ENCODE measurements at places on chromosomes 6 and 20.

DNA sequence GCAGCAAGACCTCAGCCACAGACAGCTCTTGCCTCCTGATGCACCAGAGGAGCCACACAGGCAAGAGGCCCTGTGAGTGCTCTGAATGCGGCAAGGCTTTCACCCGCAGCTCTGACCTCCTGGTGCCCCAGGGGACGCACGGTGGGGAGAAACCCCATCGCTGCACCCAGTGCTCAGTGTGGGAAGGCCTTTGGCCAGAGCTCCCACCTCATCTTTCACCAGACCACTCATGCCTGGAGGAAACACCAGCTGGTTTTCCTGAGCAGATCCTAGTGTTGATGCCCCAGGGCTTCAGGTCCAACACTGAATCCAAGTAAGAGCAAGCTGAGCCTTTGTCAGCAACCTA is 37.0 kb upstream of the XRN2 start:
- DNase-seq = no peak

DNA sequence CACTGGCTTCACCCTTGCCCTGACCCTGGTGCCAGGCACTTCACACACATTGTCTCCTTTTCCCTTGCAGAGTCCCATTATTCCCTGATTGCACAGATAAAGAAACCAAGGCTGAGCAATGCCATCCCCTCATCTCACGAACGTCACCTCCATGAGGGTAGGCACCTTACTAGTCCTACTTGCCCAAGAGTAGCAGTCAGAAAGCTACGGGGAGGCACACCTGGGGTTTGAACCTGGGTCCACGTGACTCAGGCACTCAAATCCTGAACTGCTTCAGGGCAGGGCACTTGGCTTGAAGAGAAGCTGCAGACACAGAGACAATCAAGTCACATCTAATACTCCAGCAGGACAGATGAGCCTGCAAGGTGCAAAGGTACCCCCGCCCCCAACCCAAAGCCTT is 1.9 kb downstream of the BCAS1 start:
- DNase-seq = no peak

- DNase-seq = no peak
Measured at GRCh38 chr6:67956352-67956751, 678.7 kb upstream of the ADGRB3 start.

GRCh38 chr20:768426-768978 is at the start of gene SLC52A3:
Gene SLC52A3 (minus strand): TSS chr20:768500. CDS start chr20:765774, 2,726 bp downstream.
- DNase-seq = no peak

DNA sequence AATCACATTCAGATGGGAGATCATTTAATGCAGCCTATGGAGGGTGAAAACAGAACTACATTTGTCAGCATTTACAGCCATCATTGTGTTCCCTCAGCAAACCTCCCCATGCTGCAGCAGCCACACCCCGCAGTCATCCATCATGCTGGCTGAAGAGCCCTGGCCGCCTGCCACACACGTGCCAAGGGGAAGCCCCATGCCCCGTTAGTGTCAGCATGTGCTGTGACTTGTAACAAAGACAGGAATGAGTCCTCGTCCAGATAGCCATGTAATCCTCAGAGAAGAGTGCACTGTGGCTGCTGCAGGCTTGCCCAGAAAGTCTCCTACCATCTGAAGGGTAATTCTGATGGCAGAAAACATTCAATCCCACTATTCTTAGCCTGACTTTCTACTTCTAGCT is 1097.8 kb downstream of the KIF16B start:
- DNase-seq = no peak

GRCh38 chr20:58721951-58722778 is 29.6 kb downstream of the NPEPL1 start:
- DNase-seq = no peak

GRCh38 chr6:33668914-33669313 is 42.6 kb downstream of the UQCC2 start:
- no peak for DNase-seq

DNA sequence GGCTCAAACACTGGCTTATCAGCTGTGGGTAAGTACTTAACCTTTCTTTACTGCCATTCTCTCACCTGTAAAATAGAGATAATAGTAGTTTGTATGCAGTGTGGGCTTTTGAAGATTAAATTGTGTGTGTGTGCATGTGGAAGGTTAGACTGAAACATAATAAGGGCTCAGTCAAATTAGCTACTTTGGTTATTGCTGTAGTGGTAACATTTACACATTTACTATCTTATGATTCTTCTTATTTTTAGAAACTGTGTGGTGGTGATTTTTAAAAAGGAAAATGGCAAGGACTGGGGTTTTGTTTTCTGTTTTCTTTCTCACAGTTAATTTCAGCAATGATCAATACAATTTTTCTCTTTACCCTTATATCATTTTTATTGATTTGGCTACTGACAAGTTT is 206.9 kb downstream of the NKAIN2 start:
- no peak for DNase-seq

DNA sequence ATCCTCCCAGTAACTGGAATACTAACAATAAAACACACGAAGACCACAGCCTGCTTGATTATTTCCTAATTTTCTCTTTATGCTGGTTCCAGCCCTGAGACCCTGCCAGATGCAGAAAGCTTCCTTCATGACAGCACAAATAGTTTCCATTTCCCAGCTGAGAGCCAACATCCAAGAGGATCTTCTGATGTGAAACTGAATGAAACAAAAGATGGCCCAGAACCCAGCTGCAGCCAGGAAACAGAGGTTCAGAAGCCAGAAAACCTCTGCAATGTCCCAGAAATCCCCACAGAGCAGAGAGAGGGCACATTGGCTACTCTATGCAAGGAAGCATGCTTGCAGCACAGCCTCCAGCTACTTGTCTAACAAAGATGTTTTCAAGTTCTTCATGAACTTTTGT is 61.8 kb upstream of the PLEKHG1 start:
- DNase-seq = no peak

GRCh38 chr20:52031206-52031562 is 160.4 kb downstream of the ZFP64 start:
- no peak for DNase-seq

DNA sequence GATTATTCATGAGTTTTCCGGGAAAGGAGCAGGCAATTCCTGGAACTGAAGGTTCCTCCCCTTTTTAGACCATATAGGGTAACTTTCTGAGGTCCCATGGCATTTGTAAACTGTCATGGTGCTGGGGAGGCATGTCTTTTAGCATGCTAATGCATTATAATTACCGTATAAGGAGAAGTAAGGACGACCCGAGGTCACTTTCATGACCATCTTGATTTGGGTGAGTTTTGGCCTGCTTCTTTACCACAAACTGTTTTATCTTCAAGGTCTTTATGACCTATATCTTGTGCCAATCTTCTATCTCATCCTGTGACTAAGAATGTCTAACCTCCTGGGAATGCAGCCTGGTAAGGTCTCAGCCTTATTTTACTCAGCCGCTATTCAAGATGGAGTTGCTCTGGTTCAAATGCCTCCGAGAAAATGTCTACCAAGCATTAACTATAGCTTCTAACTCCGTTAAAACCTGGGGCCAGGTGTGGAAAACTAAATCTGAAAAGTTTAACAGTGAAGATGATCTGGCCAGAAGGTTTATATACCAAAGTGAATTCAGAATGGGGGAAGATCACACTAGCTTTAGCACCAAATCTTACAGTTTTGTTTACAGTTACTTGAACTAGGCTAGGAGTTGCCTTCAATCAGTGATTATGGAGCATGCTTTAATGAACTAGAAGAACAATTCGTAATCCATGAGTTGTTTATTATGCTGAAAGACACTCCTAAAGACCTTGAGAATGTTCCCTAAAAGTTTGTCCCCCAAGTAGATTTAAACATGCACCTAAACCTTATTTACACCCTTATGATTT is 80.0 kb upstream of the TOP1 start:
- DNase-seq = no peak

DNA sequence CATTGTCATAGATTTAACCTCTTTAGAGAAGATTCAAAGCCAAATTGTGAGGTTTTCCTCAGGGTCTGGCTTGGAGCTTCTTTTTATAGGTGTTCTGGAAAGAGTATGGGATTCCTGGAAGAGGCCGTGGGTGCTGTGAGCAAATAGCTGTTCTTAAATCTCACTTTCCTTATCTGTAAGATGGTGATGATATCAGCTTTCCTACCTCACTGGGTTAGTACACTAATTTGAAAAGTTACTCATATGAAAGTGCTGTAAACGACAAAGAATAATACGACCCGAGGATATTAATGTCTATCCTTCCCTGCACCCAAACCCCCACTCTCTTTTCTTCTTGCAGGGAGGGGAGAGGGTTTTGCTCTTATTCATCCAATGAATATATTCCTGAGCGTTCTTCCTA is 116.9 kb upstream of the ENPP5 start:
- DNase-seq = no peak

DNA sequence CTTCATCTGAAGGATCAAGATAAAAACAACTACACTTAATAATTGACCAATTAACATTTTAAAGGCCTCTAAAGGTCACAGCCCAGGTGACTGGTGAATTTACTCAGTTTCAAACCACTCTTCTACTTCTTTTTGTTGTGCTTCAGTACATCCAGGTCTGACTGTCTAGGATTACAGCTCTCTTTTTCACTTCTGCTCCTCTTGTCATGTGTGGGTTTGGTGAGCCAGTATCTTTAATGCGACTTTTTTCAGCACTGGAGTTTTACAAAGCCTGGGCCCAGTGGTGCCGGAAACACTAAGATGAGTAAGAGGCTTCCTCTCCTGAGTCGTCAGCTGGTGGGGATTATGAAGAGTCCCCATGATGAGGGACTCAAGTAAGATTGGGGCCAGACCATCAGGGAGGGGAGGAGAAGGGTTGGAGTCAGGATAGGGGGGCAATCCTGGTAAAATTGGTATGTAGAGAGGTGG is 27.0 kb downstream of the HECA start:
- peak; percentile 45 for DNase-seq

DNA sequence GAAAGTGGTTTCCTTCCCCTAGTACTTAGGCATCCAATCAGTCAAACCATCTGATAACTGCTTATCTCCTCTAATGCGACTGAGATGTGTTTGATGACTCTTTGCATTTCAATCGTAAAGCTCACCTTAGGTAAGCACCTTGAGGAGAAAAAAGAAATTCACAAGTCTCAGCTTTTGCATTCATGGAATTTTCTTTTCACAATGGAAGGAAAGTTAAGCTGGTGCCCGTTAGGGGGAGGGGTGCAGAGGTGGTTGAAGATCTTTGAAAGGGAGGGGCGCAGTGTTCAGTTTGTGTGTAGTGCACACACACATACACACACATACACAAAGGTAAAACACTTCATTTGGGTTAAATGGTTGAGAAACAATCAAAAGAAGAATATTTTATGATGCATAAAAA is 87.1 kb upstream of the SALL4 start:
- no peak for DNase-seq

DNA sequence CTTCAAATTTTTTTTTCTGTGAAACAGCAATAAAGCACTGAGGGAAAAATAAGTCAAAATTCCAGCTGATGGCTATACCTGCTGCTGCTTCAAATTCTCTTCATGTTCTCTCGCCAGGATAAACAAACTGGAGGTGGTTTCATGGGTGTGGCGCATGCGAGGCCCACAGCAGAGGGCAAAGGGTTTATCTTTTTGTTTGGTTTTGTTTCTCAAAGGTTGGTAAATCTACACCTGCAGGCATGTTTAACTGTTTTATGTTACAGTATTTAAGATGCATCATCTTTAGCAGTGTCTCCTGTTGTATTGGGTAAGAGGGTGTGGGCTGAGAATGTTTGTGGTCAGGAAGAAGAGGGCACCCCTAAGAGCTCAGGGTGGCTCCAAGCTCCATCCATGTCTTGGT is 342.2 kb downstream of the CDH26 start:
- no peak for DNase-seq

- no peak for DNase-seq
Measured at GRCh38 chr6:168368066-168368820, 48.7 kb upstream of the DACT2 start.

- no peak for DNase-seq
Measured at GRCh38 chr20:51345601-51346101, 196.9 kb downstream of the NFATC2 start.

Measured in stimulated activated CD8-positive, alpha-beta memory T cell treated with anti-CD3 and anti-CD28 coated beads, Interleukin-2, amount 100 ng/mL, for 1 hour (primary cell).